ENCODE measurements at places on chromosomes 6 and 20.

- no peak for DNase-seq
Observed at GRCh38 chr20:10651227-10651990, 22.4 kb downstream of the JAG1 start.

DNA sequence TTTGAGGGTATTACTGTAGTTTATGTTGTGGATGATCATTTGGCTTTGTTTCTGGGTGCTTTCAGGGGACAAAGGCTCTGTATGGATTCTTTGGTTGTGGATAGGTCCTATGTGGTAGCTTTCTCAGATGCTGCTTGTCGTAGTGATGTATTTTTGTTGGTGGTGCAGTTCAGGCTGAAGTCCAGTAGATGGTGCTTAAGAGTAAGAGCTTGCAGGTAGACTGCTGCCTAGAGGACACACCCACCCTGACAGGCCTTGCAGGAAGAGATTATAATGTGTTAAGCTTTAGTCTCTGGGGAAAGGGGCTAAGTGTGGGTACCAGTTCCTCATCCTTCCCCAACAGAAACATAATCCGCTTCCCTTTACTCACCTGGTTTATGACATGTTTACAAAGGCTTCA is 62.6 kb upstream of the ADGRB3 start:
- DNase-seq: no peak

DNA sequence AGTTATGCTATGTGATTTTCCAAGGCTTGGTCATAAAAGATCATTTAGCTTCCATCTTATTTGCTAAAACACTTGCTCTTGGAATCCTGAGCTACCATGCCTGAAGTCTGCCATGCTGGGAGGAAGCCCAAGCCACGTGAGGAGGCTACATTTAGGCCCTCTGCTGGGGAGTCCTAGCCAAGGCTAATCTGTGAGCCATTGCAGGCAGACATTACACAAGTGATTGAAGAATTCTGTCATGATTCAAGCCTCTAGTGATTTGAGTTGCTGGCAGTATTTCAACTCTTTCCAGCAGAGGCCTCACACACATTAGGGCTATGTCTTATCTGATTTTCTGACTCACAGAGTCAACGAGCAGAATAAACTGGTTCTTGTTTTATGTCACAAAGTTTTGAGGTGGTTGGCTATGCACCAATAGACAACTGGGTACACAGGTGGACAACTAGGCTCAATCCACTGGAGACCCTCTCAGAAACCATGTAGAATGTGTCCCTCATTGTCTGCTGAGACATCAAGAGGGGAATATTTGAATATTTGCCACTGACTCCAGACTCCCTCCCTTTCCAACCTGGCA is 227.2 kb upstream of the SULF2 start:
- no peak for DNase-seq

DNA sequence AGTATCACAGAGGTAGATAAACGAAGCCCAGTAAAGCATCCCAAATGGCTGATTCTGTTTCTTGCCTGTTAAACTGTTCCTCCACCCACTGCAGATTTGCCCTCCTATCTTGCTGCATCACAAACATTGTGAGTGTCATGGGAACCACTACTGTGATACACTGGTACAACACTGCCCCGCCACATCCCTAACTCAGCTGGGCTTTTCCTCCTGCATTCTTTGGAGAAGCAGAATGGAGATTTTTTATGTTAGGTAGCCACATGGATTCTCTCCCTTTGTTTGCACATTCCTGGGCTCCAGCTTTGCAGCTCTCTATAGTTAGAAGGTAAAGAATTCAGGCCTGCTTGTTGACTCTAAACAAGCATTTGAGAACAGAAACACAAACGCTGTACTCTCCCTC is 234.1 kb downstream of the TMEM242 start:
- no peak for DNase-seq

DNA sequence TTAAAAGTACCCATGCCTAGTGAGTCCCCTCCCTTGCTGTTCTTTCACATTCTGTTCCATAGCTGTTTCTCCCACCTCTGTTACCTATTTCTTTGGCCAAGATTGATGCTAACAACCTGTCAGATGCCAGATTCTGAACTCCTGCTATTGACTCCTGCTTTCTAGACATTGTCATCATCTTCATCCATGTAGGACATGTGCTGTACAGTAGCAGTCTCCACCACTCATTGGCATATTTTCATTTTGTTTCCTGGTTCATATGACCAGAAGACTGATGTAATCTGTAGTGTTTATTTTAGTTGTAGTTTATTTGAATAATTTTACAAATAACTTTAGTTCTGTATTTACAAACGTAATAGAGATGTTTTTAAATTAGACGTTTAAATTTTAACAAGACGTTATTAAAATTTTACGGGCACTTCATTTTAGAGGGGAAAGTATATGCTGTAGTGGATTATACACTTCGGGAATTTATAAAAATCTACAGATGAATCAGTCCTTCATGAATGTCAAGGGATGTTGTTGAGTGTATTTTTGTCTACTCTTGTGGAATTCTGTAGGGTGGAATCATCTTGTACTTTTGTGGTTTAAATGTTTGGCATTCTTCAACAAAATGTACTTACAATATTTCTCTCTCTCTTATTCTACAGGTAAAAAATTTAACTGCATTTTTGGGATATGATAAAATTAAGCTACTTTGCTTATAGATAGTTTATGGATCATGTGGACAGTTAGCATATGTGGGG is 34.1 kb downstream of the TRMT11 start:
- DNase-seq: no peak

GRCh38 chr6:84182001-84182400 is 45.4 kb downstream of the CEP162 start:
- DNase-seq: no peak

- DNase-seq: peak; percentile 21
Observed at GRCh38 chr20:17530716-17531664, at the start of gene BFSP1. TSS of gene BFSP1 (minus strand) at chr20:17531379. CDS start at chr20:17531329, 50 bp downstream.

DNA sequence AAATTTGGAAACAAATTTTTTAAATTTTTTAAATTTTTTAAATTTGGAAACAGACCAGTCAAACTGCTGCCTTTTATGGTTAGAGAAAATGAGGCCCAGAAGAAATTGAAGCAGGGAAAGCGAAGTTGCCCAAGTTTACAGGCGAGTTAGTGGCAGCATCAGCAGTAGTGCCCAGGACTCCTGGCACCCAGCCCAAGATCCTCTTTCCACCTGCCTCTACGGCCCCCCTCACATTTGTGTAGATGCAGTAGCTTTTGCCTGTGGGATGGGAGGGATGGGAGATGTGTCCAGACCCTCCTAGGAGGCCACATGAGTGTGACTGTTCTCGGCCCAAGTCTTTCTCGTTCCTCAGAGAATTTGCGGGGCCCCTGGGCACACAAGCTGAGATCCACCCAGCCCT is 49.8 kb downstream of the HNF4A start:
- DNase-seq: no peak

- no peak for DNase-seq
Observed at GRCh38 chr20:1803061-1803931, 91.9 kb upstream of the SIRPA start.

DNA sequence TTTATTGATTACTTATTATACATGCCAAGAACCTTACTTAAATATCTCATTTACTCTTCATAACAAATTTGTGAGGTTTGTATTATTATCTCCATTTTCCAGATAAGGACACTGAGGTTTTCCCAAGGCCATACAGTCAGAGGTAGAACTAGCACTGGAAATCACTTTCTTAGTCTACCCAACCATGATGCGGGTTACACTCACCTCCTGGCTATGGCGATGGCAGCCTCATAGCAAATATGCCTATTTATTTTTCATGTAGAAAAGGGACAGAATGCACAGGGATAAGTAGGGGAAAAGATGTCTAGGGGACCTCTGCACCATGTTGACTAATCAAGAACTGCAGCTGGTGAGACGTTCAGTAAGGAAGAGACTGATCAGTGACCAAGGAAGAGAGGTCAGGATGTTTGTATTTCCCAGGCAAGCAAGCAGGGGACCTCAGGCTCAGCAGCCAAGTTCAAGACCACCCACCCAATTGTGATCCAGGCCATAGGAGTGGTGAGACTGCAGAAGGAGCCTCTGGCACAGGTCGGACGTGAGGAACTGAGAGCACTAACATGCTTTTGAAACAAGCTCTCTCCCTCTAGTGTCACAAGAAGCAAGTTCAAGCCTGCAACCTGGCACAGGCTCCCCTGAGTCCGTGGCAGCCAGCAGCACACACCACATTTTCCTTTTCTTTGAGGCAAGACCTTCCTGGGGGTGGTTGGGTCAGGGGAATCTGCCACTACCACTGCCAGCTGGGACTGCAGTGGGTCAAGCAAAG is 97.8 kb downstream of the GMPR start:
- no peak for DNase-seq

- DNase-seq: no peak
Observed at GRCh38 chr6:219019-219570, 73.2 kb upstream of the DUSP22 start.

- no peak for DNase-seq
Observed at GRCh38 chr6:145147981-145148749, 587.2 kb downstream of the EPM2A start.

GRCh38 chr20:25282796-25283195 is 34.9 kb downstream of the PYGB start:
- DNase-seq: peak; percentile 3

DNA sequence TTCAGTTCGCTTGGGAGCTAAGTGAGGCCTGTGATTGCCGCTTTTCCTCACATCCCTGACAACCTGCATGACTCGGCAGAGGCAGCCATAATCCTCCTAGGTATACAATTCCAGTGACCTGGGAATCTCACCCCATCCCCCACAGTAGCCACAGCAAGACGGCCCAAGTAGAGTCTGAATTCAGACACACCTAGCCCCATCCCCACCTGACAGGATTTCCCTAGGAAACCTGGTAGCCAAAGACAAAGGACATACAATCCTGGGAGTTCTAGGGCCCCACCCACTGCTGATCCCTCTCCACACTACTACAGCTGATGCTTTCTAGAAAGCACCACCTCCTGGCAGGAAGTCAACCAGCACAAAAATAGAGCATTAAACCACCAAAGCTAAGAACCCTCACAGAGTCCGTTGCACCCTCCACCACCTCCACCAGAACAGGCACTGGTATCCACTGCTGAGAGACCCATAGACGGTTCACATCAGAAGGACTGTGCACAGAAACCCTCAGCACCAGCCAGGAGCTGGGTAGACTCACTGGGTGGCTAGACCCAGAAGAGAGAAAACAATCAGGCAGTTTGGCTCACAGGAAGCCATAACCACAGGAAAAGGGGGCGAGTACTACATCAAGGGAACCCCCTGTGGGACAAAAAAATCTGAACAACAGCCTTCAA is 17.9 kb upstream of the RUNX2 start:
- no peak for DNase-seq

DNA sequence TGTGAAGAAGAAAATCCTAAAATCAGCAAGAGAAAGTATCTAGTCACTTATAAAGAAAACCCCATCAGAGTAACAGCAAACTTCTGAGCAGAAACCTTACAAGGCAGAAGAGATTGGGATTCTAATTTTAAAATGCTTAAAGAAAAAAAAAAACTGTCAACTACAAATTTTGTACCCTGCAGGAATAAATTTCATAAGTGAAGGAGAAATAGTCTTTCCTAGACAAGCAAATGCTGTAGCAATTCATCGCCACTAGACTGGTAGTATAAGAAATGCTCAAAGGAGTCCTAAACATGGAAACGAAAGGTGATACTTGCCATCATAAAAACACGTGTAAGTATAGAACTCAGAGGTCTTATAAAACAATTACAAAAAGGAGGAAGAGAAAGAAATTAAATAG is 54.4 kb downstream of the PDSS2 start:
- DNase-seq: no peak

- no peak for DNase-seq
Observed at GRCh38 chr6:169530752-169531123, 171.1 kb downstream of the WDR27 start.

DNA sequence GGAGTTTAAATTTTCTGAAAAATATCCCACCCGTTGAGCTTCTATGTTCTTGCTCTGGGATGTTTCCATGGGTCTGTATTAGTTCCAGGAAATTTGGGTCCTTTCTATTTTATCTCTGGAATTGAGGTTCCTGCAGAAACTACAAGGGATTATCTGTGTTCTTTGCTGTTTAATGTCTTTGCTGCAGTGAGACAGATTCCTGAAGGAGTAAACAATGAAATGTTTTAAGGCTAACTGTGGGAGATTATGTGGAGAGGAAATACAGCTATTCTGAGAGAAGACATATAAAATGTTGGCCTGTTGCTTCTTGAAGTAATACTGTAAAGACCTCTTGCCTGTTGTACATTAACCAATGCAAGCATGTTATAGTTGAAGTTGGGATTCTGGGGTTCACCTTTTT is 43.5 kb downstream of the SAMD5 start:
- no peak for DNase-seq

GRCh38 chr6:104705095-104705707 is 154.5 kb downstream of the HACE1 start:
- no peak for DNase-seq

GRCh38 chr6:98260382-98260781 is 574.0 kb upstream of the POU3F2 start:
- no peak for DNase-seq

GRCh38 chr6:111478749-111479148 is 4.3 kb downstream of the REV3L start:
- DNase-seq: no peak

GRCh38 chr6:55886185-55886836 is 10.9 kb upstream of the BMP5 start:
- no peak for DNase-seq

DNA sequence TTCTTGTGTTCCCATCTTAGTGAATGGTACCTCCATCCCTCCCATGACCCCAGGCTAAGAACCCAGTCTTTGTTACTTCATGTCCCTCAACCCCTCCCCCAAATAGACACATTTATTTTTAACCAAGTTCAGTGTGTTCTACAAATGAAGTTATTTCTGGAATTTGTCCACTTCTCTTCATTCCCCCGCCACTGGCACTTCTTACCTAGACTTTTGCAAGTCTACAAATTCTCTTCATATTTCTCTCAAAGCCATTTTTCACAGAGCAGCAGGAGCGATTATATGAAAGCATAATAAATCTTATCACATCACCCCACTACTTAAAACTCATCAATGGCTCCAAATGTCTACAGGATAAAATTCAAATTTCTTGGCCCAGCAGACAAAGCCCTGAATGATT is 131.4 kb downstream of the BTBD9 start:
- no peak for DNase-seq

DNA sequence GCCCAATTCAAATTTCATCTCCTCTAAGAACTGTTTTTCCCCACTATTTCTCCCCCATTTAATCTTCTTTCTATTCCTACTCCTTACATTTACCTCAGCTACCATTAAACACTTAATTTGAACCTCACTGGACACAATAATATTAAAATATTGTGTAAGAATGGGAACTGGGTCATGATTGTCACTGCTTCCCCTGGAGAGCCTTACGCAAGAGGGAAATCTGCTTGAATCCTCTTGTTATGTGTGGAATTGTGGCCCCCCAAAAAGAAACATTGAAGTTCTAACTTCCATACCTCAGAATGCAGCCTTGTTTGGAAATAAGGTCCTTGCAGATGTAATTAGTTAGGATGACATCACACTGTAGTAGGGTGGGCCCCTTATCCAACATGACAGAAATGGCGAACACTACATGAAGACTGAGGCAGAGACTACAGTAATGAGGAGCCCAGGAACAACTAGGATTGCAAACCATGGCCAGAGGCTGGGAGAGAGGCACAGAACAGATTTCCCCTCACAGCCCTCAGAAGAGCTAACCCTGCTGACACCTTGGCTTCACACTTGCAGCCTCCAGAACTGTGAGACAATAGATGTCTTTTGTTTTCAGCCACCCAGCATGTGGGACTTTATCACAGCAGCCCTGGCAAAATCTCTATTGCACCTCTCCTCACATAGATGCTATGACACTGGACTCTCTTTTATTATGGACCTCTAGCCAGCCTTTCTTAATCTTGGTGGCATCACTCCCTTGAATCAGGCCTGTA is 29.9 kb downstream of the HIVEP2 start:
- no peak for DNase-seq

GRCh38 chr20:48284837-48285236 is 499.6 kb upstream of the SULF2 start:
- DNase-seq: no peak

Data from T-helper 17 cell (primary cell).